ENCODE measurements at places on chromosomes 2 and 18.

- DNase-seq: no peak
Measured at GRCh38 chr2:151051574-151052220, 210.0 kb downstream of the RBM43 start.

DNA sequence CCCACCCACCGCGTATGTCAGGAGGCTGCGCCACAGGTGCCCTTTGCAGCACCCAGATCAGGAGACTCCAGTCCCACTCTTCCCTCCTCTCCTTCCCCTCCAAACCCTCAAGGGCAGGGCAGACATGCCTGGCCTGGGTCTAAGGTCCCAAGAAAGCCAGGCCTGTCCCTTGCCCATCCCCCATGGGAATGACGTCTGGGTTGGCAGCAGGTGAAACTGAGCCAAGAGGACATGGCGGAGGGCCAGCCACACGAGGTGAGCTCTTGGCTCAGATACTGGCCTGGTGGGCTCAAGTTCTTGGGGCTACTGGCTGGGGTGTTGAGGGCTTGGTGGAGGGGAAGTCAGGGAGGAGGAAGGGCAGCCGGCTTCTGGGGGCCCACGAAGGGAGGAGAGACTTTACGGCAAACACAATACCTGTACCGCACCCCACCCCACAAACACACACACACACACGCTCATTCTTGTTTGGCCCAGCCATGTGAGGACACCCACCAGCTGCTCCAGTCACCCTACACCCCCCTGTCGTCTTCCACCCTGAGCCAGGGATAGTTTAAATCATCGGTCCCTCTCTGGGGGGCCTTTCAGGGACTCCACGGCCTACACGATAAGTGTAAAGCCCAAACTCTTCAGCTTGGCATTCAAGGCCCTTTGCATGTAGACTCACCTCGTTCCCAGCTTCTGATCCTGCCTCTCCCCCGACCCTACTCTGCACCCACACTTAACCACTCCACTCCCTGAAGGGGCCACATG is 24.1 kb upstream of the TNS1 start:
- DNase-seq: no peak

GRCh38 chr18:46400449-46400848 is 256.6 kb downstream of the LOXHD1 start:
- no peak for DNase-seq

- no peak for DNase-seq
Measured at GRCh38 chr2:214180071-214180470, 230.8 kb upstream of the VWC2L start.

DNA sequence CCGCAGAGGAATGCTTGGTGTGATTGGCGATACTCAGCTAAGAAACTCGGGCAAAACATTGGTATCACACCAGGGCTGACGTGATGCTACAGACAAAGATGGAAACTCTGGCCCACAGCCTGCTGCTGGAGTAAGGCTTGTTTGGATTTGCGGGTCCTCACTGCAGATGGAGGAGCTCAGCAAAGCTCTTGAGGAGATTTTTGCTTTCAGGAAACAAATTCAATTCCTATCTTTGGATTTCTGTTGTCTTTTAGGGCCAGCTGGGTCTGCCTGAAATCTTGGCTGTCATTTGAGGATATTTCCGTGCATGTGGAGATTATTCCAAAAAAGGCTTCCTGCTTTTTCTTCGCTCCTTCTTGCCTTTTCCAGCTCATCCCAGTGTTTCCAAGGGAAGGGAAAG is 475.8 kb downstream of the TSN start:
- no peak for DNase-seq

Measured in activated gamma-delta T cell (primary cell).